ENCODE measurements at places on chromosomes 7 and 10.
A peak's percentile ranks its signal among the peaks of the same experiment; 100 is the strongest.

DNA sequence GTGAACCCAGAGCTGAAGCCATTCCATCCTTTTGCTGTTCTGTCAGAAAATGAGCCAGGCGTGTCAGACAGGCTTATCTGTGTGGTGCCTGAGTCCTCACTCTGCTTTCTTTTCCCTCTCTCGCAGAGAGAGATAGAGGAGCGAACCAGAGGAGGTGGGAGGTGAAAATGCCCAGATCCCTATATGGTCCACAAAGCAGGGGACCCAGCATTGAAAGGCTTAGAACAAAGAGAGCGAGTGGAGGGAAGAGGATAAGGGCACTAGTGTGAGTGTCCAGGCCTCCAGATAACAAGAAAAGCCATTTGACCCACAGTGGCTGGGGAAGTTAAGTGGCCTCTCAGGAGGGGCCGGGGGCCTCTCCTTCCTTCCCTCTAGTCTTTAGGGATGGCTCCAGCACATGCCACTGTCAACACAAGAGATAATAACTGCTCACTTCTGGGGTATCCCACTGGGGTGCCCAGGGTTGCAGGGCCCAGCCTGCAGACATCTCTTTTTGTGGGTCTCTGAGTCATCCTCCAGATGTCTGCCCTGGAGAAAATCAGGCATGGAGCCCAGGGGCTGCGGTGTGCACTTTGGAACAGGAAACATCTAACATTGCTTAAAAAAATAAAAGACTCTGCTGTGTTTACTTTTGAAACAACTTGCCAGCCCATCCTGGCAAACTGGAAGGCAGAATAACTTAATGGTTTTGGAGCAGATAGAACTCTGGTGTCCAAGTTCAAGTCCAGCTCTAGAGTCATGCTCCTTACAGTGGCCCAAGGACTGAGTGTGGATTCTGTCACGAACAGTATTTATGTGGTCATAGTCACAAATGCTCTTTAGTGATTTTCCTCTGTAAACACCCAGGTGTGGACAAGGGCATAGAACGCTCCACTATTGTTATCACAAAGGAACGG, 189.5 kb downstream of the CXCL12 start:
- no peak for DNase-seq

- DNase-seq: no peak
Observed at GRCh38 chr7:130874071-130874915, 140.3 kb upstream of the KLF14 start.

DNA sequence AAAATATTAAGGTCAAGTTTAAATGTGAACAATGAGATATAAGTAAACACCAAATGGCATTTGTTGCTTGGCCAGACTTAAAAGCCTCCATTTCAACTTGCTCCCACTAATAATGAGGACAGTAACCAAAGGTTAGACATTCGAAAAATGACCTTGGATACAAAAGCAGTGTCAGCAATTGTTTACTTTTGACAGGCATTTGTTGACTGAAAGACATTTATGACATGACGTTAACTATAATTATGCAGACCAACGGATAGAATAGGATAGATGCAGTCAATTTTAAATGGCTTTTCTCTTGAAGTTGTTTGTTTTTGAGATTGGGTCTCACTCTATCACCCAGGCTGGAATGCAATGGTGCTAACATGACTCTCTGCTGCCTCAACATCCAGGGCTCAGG, 6.3 kb upstream of the WNT16 start:
- no peak for DNase-seq

DNA sequence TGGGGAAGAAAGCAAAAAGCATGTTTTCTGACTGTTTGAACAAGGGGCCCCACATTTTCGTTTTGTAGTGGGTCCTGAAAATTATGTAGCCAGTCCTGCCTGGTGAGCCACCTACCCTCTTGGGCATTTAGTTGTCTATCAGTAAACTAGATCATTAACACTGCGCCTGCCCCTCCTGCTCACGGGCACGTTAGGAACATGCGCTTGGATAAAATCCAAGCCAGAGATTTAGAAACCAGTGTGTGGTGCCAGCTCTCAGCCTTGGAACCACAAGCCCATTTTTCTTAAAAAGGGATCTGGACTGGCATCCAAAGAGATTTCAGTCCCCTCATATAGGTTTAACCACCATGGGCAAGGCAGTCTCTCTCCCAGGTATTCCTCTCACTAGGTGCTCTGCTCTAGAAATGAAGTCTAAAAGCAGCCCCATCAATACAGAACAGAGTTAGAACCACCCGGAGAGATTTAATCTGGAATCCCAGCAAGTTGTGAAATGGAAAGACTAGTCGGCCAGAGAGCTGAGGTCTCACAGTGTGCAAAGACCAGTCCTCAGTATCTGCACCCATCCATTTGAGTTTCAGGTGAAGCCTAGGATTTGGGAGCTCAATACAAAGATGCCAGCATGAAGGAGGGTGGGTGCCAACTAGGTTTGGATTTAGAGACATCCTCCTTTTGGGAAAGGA, 123.9 kb upstream of the TCF7L2 start:
- no peak for DNase-seq

- no peak for DNase-seq
Observed at GRCh38 chr7:41033500-41033899, 669.4 kb downstream of the INHBA start.

DNA sequence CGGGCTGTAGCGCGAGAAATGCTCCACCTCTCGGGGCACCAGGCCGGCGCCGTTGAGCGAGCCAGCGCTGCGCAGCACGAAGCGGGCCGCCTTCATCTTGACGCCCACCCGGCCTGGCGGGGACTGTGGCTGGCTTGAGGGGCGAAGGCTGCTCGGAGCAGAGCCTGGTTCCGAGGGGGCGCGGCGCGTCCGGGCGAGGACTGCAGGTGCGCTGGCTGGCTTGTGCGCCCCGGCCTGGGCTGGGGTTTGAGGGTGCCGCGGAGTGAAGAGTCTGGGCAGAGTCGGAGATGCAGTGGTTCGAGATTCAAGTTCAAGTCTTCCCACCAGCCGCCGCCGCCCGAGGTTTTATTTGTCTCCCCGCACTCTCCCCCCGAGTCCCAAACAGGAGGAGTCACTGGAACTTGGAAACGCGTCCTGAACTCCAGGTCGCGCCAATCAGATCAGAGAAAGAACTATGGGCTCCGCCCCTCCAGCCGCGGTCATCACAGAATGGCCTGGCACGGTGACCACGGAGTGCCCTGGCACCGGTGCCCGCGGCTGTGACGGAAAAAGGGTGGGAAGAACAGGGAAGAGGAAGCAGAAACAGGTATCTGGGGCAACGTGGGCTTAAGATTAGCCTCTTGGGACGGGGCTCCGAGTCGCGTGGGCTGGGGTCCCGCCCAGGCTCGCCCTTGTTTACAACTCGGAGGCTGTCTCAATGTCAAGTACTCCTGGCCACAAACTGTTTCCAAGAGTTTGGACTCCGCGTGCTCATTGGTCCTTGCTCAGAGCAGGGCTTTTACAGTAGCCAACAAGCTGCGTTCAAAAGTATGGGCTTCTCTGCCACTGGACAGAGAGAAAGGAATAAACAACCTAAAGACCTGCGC, at the start of gene PDK4:
PDK4 (minus strand) TSS at position 319 of the 866 bp plus-strand sequence; CDS start at position 96, 223 bp downstream.
- peak; percentile 27 for DNase-seq

- no peak for DNase-seq
Observed at GRCh38 chr7:134724606-134725005, 54.8 kb upstream of the CALD1 start.

- DNase-seq: peak; percentile 20
Observed at GRCh38 chr7:95772771-95773581, 622 bp downstream of the DYNC1I1 start.

- DNase-seq: no peak
Observed at GRCh38 chr10:130512936-130513335, 376.7 kb downstream of the GLRX3 start.

DNA sequence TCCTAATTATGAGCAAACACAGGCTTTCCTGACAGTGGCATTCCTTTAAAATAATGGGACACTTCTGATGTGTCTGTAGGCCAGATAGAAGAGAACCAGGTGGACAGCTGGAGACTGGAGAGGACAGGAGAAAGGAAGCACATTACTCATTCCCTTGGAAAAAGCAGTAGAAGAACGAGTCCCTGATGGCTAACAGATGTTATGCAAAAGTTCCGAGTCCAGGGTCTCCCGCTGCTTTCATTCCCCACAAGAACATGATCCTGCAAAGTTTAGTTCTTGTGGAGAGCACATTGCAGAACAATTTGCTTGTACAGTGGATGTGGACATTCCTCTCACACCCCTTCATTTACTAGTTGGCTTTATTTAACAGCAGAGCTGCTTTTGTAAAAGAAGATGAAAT, 137.6 kb downstream of the GPAM start:
- no peak for DNase-seq

- no peak for DNase-seq
Observed at GRCh38 chr10:6473430-6473829, 106.6 kb downstream of the PRKCQ start.

DNA sequence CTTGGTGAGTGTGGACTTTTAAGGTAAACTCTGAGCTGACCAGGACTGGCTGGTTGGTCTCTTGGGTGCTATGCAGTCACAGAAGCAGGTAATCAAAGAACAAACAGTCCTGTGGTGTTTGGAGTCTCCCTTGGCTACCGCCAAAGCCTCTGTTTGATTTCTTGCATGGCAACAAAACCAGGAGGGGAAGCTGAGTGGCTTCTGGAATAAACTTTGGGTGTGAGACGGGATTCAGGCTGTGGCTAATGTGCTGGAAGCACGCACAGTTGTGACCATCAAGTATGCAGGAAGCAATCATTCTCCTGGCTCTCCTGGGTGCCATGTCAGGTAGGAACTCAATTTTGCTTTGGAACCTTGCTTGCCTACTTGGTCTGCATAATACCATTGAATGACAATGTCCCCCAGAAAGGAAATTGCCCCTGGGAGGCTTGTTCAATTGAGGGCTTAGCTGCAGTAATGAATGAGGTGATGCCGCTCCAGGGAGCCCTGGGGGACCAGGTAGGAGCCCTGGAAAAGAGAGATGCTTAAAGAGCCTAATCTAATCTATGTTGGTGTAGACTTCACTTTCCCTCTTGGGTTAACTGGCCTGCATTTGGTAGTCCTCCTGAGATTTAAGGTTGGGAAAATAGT, at the start of gene CDHR3:
CDHR3 (plus strand) TSS at position 227 of the 630 bp plus-strand sequence; CDS start at position 282, 55 bp downstream.
- DNase-seq: no peak

- no peak for DNase-seq
Observed at GRCh38 chr10:133528296-133528844, 1.2 kb downstream of the CYP2E1 start.

DNA sequence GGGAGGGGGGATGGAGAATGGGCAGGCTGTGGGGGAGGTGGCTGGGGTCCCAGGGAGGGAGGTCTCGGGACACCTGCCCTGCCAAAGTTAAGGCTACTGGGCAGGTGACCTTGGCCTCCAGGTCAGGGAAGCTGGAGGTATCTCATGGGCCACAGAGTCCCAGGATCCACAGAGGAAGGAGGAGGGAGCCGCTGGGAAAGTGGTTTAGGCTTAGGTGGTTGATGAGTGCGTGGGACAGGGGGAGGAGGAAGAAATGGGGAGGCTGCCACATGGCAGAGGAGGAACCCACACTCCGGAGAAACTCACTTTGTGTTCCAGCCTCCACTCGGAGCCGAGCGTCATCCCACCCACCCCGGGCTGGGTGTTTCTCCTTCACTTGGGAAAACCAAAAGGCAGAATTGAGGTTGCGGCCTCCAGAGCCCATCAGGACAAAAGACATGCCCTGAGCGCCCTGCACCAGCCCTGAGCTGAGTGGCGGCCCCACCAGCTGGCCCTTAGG, 46.1 kb downstream of the ASB13 start:
- no peak for DNase-seq

DNA sequence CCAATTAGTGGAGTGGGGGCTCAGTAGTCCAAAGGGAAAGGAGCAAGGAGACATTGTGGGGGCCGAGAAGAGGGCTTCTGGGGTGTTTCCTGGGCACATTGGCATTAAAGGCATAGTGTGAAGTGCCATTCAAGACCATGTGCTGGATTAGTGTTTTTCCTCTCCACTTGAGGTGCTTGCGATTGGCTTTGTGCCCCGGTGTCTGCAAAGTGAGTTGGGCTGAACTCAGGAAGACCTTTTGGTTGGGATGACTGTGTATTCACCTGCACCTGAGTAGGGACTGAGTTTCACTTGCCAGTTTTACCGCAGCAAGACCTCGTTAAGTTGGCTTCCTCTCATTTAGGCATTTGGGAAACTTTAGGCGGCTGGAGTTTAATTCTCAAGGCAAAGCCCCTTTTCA, 73.0 kb downstream of the TCF7L2 start:
- DNase-seq: no peak

DNA sequence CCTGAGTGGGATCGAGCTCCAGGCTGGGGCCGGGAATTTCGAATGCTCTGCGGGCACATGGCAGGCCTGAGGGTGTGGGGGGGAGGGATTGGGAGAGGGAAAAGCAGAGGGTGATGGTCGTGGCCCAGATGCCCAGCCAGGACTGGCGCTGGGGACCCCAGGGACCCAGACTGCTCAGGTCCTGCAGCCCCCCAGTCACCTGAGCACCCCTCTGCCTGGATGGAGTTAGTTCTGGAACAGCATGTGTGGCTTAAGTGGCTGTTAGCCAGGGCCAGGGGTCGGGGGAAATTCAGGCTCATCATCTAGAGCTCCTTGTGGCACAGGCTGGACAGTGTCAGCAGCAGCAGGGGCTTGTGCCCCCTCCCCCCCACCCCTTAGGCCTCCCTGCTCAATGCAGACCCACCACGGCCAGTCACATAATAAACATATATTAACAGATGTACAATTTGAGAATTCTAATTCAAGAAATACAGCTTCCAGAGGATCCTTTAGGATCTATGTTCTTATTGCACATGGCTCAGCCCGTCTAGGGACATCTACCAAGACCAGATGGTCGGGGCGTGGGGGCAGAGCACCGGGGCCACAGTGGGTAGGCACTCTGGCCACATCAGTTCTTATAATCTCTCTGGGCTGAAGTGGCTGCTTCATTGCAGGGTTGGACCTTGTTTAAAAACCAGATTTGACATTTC, 22.2 kb downstream of the DNAJB12 start:
- DNase-seq: no peak

GRCh38 chr7:98105942-98106544, 619 bp upstream of the LMTK2 start:
- no peak for DNase-seq

DNA sequence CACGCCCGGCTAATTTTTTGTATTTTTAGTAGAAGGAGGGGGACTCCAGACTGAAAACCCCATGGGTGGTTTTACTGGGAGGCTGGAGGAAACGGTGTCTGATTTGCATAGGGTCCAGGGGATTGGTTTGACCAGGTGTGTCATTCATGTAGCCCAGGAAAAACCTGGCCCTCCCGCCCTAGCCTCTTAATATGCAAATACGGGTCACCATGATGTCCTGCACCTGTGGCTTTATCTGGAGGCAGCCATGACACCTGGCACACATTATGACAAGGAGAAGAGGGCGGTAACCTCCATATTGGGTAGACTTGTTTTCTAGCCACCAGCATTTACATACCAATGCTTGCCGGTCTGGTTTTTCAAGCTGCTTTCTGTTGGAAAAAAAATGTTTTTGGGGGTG, 68.0 kb downstream of the TRIL start:
- no peak for DNase-seq

- no peak for DNase-seq
Observed at GRCh38 chr7:157401567-157402387, 65.0 kb downstream of the DNAJB6 start.

- no peak for DNase-seq
Observed at GRCh38 chr10:17507538-17507937, 53.1 kb upstream of the ST8SIA6 start.

DNA sequence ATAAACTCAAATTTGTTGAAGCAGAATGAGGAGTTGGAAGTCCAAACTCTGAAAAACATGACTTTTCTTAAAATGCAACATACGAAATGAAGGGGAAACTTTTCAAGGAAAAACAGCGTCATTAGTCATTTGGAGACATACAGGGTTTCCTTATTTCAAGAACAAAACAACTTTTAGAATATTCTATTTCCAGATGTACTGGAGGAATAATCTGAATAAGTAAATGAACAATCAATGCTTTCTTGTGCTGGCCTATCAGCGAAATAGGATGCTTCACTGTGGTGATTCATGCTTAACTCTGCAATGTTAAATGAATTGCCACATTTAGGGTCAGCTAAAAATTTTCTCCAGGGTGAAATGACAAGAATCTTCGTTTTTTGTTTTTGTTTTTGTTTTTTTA, 114.3 kb downstream of the SEMA3C start:
- DNase-seq: no peak
